Fibroblast of lung (primary cell): ENCODE measurements at places on chromosomes 3 and 15.

- peak; percentile 81 for DNase-seq
Measured at GRCh38 chr3:46334741-46335478, 19.0 kb upstream of the CCR2 start.

GRCh38 chr3:100117093-100117492 is 2.8 kb upstream of the FILIP1L start:
- DNase-seq, result no peak

DNA sequence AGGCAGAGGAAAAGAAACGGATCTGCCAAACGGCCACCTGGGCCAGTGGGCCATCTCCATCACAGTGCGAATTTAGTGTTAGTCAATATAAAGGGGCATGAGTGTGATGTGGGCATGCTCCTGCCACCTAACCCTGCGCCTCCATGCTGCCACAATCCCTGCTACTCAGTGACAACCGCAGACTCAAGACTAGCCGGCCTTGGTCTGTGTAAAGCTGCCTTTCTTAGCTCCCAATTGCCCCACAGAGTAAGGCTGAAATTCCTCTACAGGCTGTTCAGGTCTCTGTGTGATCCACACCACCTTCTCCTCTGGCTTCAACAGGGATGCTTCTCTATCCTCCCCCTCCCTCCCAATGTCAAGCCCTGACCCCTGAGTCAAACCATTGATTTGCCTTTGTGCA is 269.7 kb downstream of the XXYLT1 start:
- no peak for DNase-seq

GRCh38 chr3:25603703-25604102 is 61.0 kb downstream of the TOP2B start:
- peak; percentile 35 for DNase-seq

- no peak for DNase-seq
Measured at GRCh38 chr3:44974416-44974815, 1.6 kb downstream of the ZDHHC3 start.

- DNase-seq, result no peak
Measured at GRCh38 chr3:62248734-62249483, 124.4 kb downstream of the FEZF2 start.

DNA sequence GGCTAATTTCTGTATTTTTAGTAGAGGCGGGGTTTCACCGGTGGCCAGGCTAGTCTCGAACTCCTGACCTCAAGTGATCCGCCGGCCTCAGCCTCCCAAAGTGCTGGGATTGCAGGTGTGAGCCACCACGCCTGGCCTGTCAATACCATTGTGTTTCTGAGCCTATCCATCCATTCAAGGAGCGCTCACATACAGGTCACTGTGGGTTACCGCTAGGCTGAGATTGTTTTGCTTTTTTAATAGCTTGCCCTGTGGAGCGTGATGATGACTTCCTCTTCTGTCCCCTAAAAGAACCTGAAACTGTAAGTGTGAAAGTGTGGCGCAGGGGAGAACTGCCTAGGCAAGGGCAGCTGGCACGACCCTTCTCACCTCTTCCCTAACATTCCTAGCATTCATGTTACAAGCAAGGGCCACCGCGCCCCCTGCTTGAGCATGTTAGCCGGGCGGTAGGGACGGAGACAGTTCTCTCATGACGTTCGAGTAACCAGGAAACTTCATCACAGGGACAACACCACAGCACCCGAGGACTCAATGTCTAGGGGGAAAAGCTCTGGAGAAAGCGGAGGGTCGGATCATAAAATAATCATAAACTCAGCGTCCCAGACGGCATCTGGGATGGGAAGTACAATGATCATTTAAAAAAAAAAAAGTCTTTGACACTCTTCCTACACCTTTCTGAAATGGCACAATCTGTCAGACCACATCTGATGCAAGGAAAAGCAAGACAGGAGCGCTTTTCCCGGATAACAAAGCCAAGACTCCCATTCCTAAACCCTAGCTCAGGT is 790 bp downstream of the LAMP3 start:
- DNase-seq, result no peak

DNA sequence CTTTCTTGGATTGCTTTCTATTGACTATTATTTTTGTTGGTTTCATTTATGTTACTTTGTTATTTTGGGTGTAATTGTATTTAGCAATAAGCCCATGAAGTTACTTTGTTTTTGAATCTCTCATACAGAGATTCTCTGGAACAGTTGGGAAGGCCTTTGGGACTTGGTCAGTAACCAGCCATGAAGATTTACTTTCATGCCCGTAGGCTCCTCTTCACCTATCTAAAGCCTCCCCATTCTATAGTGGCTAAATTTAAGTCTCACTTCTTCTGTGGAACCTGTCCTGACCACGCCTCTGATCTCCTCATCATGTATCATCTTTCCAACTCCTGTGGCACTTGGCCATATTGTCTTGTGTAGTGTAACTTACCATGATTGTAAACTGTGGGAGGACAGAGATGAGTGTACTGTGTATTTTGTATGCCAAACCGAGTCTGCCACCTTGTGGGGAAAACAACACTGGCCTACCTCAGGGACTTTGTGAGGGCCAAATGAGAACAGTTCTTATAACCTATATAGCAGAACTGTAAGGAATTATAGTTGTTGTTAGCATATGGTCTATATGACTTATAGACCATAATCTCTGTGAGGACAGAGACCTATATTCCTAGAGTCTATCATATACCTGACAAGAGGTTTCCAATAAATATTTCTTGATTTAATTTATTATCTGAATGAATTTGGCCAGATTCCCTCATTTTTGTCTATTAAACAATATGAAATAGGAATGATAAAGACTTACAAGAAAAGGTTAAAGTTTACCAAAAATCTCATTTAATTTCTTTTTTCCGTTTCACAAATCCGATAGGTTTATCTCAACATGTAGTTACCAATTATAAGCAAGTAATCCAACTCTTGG is 75.0 kb downstream of the STARD9 start:
- DNase-seq, result peak; percentile 73

DNA sequence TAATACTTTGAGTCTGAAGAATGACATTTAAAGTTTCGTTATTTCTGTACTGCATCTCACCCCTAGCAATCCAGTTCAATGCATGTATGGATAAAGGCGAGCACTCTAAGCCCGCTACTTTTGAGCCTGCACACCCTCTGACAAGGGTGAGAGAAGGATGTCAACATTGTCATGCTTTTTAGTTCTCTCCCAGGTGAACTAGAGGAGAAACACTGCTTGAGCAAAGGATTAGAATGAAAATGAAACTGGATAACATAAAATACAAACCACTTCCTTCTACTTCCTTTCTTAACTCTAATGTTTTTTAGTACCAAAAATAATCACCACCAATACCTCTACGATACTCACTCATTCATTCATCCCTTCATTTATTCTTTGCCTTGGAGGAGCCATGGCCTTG is 588.7 kb upstream of the NR2F2 start:
- no peak for DNase-seq
